ENCODE measurements at places on chromosomes 3 and 15.

DNA sequence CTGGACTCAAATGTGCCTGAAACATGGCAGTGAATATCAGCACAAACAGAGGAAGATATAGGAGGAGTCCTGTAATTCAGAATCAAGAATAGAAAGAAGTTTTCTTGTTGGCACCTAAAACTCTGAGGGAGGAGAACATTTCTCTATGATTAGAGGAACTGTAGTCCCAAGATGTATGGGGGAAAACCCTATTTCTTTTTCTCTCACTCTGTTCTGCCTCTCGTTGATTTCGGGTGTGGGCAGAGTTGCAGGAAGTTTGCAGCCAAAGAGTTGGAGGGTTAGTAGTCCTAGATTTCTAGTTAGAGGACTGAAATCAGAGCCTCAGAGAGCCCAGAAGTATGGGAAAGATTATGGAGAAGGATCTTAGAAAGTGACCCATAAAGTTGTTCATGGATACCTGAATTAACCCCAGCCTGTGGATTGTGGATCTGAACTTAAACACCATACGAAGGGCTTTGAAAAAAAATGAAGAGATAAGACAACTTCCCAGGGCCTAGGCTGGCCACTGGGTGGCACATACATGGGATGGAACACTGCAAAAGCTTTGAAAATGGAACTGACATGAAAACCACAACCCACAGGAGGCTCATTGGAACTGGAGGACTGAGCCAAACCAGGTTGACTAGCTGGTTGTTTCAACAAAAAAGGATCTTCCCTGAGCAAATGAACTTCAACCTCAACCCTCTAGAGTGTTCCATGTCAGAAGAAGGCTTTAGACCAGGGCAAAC lies 34.6 kb downstream of the FMN1 start:
- DNase-seq: peak; percentile 50

DNA sequence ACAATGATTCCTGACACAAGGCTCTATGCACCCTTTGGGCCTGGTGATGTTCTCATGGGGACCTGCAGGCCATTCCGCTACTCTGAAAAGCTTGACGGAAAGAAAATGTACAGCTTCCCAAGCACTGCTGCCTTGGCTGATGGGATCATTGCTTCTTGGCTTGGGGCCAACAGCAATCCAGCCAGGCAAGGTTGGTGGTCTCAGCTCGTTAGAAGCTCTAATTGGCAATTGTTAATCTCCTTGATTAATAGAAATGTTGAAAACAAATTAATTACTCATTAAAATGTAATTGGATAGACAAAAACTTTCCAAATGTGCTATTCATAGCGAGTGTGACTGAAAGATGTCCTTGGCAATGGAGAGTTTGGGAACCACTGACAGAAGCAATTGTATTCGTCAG lies 16.3 kb upstream of the MYZAP start:
- DNase-seq: no peak

DNA sequence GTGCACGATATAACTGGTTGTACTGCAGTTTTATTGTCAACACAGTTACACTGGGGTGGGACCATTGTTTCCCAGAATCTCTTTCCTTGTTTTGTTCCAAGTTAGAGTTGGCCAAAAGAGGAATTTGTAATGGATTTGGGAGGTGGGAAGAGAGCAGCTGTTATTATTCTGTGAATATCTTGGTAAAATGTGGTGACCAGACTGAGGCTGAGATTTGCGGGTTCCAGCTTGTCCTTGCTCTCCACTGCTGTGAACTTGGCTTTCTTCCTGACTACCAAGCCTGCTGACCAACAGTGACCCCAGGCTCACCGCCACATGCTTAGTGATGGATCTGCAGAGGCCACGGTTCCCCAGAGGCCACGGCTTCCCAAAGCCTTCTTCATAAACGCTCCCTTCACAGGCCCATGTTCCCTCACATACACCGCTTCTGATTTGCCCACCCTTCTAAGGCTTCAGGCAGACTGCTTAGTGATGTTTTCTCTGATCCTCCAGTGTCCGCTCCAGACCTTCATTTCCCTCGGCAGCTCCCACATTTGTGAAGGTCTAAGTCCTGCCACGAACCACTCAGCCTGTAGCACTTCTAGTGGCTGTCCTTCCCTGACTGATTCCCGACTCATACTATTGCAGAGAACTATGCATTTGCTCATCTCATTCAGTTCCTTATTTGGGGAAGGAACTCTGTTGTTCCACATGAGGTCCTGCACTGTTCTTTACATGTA lies 525.5 kb upstream of the RGMA start:
- no peak for DNase-seq

DNA sequence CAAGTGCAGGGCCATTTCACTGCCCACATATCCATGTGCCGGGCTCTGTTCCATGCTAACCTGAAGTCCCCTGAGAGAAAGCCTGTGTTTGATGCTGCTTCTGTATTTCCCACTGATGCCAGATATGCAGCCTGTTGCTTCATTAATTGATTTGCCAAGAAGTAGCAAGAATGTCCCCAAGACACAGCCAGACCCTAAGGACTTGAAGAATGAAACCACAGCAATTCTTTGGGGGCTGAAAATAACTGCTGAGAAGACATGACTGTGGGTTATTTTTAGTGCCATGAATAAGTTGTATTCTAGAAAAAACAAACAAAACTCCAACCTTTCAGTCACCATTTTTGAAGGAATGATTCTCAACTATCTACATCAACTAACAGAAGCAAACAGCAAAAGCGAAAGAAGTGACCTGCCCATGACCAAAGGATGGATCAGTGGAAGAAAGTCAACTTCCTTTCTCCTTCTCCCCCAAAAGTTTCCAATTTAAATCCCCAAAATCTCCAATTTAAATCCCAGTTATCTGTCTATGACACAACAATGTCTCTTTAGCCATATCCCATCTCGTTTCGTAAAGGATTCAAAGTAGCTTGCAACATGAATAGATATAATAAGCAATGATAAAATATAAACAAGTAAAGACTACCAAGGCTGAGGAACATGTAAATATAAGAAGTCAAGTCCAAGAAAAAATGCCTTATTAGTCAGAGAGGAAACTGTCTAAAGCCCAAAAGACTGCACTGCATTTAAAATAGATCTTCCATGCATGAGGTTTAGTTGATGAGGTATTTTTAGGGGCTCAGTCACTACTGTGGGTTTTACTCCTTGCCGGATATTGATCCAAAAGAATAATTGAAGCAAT lies 226.8 kb downstream of the DTWD1 start:
- DNase-seq: no peak

DNA sequence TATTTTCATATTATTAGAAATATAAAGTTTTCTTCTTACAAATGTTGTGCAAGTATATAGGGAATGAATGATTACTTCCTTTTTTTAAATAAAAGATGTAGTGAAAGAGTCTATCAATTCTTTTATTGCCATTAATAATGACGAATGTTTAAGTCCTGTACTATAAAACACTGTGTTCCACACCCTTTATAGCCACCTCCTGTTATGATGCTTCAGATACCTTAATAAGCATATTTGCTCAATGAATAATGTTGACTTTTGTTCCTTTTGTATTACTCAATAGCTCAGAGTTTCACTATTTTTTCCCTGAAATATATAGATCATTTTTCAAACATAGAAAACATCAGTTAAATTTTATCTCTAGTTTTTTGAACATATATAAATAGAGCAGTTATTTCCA lies 378.2 kb upstream of the THBS1 start:
- no peak for DNase-seq

GRCh38 chr3:11168406-11168805 lies 14.1 kb downstream of the HRH1 start:
- no peak for DNase-seq

DNA sequence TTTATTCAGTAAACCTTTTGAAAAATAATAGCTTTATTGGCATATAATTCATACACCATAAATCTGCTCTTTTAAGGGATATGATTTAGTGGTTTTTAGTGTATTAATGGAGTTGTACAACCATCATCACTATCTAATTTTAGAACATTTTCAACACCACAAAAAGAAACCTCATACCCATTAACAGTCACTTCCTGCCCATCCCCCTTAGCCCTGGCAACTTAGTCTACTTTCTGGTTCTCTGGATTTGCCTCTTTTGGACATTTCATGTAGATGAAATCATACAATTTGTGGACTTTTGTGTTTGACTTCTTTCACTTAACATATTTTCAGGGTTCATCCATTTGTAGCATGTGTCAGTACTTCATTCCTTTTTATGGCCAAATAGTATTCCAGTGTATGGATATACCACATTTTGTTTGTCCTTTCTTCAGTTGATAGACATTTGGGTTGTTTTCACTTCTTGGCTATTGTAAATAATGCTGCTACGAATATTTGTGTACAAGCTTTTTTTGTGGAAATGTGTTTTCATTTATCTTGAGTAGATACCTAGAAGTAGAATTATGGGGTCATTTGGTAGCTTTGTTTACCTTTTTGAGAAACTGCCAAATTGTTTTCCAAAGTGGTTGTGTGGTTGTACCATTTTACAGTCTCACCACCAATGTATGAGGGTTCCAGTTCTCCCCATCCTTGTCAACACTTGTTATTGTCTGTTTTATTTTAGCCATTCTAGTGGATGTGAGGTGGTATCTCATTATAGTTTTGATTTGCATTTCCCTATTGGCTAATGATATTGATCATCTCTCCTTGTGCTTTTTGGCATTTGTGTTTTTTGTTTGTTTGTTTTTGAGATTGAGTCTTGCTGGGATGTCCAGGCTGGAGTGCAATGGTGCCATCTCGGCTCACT lies 45.8 kb downstream of the SMAD3 start:
- peak; percentile 50 for DNase-seq

DNA sequence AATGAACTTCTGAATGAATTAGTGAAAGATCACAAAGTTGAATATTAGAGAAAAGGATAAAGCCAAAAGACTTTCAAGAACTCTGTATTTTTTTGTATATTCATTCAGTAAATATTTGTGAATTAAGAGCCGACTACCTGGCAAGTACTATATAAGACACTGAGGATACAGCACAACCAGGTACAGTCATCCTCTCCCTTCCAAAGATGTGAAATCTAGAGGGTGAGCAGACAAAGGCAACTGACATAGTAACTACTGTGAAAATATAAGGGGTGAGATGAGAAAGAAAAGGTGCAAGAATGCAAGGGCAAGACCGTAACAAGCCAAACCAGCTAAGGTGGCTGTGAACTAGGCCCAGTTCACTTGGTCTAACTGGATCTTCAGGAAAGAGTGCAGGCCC lies 974.6 kb upstream of the CFAP20DC start:
- DNase-seq: no peak

GRCh38 chr3:11050666-11051323 lies 58.2 kb downstream of the SLC6A1 start:
- DNase-seq: peak; percentile 25

- peak; percentile 40 for DNase-seq
Observed at GRCh38 chr3:17752436-17752835, 10.0 kb upstream of the TBC1D5 start.

DNA sequence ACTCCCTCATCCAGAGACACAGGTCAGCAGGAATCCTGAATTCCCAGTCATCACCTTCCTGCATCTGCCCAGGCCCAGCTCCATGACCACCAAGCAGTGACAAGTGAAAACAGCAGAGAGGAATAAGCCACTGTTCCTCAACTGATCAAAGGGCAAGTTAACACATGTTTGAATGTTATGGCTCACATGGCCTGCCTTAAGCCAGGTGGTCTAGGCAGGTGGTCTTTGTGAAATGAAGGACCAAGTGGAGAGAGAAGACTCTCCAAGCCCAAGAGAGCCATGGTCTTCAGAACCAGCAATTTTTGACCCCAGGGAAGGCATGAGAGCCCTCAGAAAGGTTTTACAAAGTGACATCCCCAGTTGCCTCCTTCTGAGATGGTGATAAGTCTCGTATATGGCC lies 161.8 kb downstream of the EPHB1 start:
- DNase-seq: no peak

DNA sequence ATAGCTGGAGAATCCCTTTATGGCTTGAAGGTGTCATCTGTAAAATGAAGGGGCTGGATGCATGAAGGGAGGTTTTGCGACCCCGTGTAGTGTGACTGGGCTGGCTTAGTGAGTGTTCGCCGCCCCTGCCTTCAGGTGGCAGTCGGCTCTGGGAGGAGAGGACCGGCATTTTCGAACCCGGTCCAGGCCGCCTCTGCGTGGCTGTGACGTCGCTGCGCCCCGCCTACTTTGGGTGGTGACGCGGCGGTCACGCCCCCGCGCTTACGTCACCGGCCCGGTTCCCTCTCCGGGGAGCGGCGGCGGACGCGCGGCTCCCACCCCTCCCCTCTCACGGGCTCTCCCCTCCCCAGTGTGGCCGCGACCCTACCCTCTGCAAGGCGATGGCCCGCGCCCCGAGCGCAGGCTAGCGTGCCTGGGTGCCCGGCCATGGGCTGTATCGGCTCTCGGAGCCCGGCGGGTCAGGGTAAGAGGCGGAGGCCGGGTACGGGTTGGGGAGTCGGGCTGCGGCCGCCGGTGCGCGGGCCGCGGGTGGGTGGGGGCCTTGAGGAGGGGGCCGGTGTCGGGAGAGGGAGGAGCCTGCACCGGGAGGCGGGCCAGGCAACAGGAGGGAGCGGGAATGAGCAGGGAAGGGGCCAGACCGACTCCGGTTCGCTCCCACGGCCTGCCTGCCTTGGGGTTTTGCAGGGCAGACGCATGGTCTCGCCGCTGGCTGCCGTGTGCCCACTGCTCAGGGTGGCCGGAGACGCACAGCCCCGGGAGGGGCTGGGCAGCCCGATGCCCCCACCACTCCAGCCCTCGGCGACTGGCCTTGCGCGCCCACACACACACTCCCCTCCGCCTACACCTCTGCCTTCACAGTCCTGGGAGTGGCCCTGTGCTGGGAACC lies 1.5 kb upstream of the FAM131A start:
- DNase-seq: peak; percentile 51

DNA sequence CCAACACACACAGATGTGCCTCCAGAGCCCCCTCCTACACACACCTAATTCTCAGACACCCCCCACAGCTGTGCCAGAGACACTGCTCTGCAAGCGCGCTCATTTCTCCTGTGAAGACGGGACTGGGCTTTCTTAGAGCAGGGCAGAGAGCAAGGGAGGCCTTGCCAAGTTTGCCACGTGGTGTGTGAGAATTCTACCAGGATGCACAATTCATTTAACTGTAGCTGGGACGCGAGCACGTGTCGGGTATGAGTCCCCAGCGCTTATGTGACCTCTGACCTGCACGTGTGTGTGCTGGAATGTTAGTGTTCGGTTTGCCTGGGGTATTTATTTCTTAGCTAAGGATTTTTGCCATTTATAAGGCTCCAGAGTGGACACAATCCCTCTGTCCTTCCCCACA lies 37.0 kb downstream of the FEM1B start:
- DNase-seq: no peak

DNA sequence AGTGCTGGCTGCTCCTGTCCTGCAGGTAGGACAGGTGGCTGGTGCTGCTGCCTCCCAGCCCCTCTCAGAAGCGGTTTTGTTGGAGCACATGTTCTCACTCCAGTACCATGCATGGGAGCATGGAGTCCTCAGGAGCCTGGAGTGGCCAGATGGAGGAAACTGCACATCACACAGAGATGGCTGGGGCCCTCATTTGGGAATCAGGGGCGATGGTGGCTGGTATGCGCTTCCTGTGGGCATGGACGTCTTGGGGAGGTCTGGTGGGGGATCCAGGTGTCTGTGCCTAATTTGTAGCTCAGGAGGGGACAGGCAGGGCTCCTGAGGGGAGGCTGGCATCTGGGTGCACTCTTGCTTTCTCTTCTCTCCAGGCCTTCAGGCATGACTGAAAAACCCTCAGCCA lies 168.2 kb downstream of the KLF13 start:
- no peak for DNase-seq

- no peak for DNase-seq
Observed at GRCh38 chr3:62097121-62097520, 276.2 kb downstream of the FEZF2 start.

GRCh38 chr3:60219501-60219900 lies 1031.8 kb downstream of the FHIT start:
- no peak for DNase-seq

- DNase-seq: no peak
Observed at GRCh38 chr3:155912579-155913190, 42.2 kb downstream of the GMPS start.

- DNase-seq: no peak
Observed at GRCh38 chr3:171695426-171695825, 114.9 kb downstream of the PLD1 start.
